ENCODE measurements at places on chromosomes 4 and X.

DNA sequence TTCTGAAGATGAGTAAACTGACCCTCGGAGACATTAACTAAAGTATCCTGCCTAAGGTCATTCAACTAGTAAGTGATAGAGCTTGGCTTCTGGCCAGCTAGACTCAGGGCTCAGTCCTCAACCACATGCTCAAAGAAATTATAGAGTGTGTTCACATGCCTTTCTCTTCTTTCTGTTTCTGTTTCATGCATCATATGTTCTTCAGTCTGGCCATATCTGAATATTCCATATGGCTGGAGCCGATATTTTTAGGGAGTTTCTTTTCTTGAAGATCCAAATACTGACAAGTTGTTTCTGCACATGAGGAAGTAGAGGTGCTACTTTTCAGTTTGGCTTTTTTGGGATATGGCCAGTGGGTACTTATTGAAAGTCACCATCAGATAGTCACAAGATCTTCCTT lies 44.9 kb downstream of the MMRN1 start:
- DNase-seq = no peak

DNA sequence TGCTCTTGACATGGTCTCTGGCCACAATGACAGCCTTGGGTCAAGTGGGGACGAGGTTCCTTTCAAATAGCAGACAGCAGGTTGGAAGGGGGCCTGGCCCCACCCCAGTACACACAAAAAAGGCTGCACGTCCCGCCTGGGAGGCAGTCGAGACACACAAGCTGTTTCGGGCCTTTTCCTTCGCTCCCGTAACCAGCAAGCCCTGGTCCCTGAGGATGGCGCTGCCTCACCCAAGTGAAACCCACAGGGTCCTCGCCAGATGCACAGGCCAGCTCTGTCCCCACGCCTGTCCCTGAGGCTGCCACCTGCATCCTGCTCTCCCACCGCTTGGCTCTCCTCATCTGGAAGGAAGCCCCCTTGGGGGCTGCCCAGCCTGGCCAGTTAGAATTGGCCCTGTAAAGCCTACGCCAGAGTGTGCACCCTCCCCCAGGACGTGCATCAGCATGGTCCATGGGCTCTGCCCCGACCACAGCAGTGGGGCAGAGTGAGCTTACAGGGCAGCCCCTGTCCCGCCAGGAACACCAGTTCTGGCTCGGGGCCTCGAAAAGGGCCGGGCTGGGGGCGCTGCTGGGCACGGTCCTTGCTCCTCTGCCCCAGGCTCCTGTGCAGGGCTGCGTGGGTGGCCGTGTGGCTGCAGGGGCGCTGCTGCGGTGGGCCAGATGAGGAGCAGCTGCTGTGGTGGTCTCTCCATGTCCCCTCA lies 2.0 kb downstream of the CPLX1 start:
- peak; percentile 81 for DNase-seq

GRCh38 chr4:1249731-1250526 lies 999 bp upstream of the CTBP1 start:
- peak; percentile 89 for DNase-seq

GRCh38 chrX:125378205-125378604 lies 58.5 kb downstream of the TEX13C start:
- DNase-seq = no peak

DNA sequence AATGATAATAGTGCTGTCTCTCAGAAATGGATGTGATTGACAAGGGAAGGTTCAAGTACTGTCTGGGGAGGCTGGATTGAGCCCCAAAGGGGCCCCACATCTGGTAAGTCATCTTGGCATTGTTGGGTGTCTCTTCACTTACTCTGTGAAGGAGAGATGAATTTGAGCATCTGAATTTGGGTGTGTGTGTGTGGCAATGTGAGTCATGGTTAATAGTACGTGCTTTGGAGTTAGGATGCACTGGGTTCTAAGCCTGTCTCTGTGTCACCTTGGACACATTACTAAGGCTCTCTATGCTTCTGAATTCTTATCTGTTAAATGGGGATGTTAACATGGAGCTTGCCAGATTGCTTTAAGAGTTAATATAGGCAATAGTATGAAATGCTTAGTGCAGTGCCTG lies 80.4 kb downstream of the FRAS1 start:
- DNase-seq = no peak

GRCh38 chr4:73967866-73968265 lies 14.0 kb downstream of the PF4 start:
- DNase-seq = no peak

GRCh38 chr4:176044589-176044951 lies 21.1 kb upstream of the WDR17 start:
- DNase-seq = no peak

DNA sequence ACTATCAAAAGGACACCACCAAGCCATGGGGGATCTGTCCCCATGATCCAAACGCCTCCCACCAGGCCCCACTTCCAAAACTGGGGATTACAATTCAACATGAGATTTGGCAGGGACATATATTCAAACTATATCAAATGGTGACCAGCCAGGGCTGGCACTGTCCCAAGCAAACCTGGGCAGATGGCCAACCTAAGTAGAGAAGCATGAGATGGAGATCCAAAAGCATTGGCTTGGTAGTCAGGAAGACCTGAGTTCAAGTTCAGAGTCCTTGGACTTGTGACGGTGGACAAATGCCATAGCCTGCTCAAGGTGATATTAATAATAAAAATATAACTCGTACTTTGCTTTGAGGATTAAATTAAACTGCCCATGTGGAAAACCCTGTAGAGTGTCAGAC lies 79.2 kb upstream of the HS3ST1 start:
- no peak for DNase-seq

DNA sequence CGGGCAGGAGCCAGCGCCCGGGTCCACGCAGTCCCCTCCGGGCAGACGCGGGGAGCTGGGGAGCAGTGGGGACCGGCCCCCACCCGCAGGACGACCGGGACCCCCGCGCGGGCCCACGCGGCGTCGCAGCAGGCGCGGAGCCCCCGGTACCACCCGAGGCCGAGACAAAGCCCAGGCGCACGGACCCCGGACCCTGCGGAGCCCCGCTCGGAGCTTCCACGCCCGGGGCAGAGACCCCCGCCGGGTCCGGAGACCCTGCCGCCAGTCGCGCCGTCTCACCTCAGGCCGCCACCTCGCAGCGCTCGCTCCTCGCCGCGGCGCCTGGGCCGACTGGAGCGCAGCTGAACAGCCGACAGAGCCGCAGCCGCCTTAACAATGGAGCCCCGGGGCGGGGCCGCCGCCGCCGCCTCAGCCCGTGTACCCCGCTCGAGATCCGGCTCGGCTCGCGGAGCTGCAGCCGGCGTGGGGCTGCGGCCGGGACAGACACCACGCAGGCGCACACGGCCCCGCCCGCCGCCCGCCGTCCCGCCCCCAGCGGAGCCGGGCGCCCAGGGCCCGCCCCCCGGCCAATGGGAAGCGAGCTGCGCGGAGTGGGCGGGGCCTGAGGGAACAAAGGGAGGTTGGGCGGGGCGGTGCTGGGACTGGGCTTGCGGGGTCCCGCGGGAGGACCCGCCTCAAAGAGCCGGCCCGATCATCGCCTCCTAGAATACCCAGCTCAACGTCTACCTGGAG lies at the start of gene AFAP1:
Gene AFAP1 (minus strand): TSS at position 485 of the 732 bp plus-strand sequence. CDS start 67,783 bp downstream, outside the sequence.
- peak; percentile 95 for DNase-seq

DNA sequence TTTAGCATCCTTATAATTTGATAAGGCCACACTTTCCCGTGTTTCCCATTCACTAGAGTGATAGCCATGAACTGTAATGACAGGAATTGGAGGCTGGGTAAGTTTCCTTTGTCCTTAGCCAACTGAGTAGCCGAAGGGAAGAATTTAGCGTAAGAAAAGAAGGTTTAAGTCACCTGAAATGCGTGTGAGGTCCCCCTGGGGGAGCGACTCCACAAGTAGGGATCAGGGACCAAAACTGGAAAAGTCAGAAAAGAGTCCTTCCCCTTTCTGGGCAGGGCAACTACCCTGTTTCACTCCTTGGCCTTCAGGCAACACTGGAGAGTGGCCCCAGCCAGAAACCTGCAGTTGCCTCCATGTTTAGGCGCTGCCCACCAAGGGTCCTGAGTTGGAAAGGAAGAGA lies 81.6 kb upstream of the MED14 start:
- DNase-seq = no peak

DNA sequence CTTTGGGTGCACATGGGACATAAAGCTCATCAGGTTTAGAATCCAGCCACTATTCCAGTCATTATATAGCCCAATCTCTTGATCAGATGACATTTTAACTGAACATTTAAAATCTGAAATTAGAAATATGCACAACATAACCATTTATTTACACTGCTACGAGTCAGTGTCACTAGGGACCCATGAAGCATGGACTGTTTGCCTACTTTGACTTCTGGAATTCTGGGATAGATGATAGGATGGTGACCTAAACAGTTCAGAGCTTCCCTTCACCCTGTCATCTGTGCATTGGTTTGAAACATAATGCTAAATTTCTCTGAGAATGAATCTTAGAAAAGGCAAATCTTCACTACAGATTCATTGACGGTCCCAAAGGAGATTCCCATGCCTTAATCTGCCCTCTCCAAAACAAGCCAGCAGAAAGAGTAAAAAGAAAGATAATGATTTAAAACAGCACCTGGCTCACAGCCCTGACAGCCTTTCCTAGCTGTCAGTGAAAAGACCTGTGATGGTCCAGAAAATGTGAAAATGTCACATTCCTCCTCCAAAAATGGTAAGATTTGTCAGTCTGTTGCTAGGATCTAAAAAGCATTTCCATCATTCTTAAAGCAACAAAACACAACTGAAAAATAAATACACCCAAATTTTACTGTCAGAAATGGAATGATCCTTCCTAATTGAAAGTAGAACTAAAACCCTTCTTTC lies 18.9 kb upstream of the HERC3 start:
- DNase-seq = no peak

DNA sequence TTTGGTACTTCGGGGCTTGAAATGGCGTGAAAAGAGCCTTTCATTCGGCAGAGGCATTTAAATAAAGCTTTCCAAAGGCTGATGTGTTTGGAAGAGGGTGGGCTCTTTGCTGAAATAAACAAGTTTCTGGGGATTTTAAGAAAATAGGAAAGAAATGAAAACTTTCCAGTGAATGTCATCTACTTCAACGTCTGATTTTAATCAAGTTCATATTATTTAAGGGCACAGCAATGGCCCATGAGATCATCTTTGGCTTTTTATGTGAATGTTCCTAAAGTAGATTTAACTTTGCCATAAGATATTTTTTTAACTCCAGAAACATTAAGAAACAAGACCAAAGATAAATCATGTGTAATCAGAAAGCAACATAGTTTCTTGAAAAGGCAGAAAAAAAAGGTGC lies 69.8 kb upstream of the TTC29 start:
- DNase-seq = no peak

- DNase-seq = no peak
Observed at GRCh38 chr4:154586296-154587033, 4.1 kb downstream of the FGA start.

GRCh38 chrX:22323541-22323940 lies 50.8 kb downstream of the CBLL2 start:
- no peak for DNase-seq

- no peak for DNase-seq
Observed at GRCh38 chrX:67953658-67954057, 409.8 kb downstream of the AR start.

- DNase-seq = no peak
Observed at GRCh38 chrX:108268434-108269080, 169.7 kb downstream of the COL4A6 start.

DNA sequence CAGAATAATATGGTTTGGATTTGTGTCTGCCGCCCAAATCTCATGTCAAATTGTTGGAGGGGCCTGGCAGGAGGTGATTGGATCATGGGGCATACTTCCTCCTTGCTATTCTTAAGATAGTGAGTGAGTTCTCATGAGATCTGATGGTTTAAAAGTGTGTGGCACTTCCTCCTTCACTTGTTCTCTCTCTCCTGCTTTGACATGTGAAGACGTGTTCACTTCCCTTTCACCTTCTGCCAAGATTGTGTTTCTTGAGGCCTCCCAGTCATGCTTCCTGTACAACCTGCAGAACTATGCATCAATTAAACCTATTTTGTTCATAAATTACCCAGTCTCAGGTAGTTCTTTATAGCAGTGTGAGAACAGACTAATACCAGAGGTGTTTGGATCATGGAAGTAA lies 325.7 kb upstream of the GIMD1 start:
- no peak for DNase-seq

- no peak for DNase-seq
Observed at GRCh38 chrX:15856222-15856587, 1.6 kb upstream of the AP1S2 start.

GRCh38 chr4:38090455-38091246 lies 130.5 kb downstream of the PTTG2 start:
- no peak for DNase-seq

- DNase-seq = no peak
Observed at GRCh38 chr4:163679189-163679588, 184.7 kb downstream of the TMA16 start.

- DNase-seq = no peak
Observed at GRCh38 chrX:105869701-105870100, 47.4 kb downstream of the NRK start.

DNA sequence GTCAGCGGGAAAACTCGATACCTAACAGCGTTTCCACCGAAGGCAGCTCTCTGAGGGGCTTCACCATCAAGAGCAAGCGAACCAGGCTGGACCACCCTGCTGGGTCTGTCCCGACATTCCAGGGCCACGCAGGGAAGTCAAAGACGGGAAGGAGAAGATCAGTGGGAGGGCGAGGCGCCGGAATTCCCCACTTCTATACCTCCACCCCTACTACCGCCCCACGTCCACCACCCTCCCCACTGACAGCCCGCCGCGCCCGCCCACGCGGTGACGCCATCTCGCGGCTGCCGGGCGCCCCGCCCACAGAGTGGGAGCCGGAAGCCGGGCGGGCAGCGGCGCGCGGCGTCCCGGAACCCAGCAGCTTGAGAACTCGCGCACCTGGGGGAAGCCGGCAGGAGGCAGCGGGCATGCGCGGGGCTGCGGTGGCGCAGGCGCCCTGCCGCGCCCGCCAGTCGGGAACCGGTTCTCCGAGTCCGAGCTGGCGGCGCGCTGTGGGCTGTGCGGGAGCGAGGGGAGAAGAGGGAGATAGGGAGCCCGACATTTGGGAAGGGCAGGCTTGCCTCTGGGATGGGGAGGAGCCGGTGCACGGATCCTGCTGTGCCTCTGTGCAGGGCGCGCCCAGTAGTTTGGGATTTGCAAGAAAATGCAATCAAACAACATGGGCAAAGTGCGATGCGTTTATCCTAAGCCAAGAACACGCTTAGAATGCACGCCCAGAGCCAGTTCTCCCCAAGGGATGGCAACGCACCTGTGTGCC lies 3.2 kb upstream of the STIM2 start:
- DNase-seq = peak; percentile 98

DNA sequence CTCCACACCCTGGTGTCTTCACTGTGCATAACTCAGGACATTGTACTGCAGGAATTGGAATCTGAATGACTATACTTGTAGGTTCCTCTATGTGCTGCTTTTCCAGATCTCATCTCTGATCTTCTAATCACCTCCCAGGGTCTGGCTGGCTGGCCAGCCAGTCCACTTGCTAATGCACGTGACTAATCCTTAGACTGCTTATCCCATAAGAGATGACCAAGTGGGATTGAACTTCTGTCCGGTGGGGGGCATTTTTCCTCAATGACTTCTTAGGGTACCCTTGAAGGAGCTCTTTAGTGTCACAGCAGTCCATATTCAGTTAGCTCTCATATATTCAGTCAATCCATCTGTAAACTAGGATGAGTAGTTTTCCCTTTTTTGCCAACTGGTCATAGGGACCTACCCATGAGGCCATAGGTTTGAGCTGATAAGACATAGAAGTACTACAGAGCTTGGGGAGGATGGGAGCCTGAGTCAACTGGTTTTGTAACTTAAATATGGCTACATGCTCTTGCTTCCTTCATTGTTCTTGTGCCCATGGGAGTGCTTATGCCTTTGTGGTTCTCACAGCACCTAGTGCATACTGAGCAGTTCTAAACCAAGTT lies 71.9 kb upstream of the WDR1 start:
- DNase-seq = no peak

Measured in mesenteric fat pad (tissue), 1 donor.